ENCODE measurements at places on chromosomes 2 and 18.

DNA sequence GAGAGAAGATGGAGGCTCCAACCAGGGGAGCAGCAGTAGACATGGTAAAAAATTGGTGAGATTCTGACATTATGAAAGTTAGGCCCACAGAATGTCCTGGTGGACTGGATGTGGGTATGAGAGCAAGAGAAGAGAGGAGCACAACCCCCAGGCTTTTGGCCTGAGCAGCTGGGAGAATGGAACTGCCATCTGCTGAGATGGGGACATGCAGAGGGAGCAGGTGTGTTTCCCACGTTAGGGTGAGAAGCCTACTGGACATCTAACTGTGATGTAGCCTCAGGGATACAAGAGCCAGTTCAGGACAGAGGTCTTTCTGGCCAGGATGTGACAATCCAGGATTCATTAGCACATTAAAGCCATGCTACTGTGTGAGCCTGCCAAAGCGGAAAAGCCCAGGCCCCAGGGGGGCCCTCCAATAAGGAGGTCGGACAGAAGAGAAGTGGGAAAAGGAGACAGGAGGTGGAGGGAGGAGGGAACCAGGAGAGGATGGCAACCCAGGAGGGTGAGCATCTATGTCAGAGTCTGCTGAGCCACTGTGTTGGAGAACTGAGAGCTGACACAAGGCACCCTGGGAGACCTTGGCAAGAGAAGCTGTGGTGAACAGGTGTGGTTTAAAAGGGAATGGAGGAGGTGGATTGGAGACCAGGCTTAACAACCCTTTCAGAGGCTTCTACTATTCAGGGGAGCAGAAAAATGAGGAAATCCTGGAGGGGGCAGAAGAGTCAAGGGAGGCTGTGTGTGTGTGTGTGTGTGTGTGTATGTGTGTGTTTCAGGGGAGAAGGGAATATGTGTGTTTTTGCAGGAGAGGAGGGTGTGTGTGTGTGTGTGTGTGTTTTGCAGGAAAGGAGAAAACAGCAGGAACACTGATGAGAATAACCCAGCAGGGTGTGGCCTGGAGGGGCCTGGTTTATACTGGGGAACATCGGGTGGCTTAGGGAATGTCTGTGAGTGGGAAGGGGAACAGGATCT lies 10.5 kb downstream of the CYB5A start:
- no peak for DNase-seq

DNA sequence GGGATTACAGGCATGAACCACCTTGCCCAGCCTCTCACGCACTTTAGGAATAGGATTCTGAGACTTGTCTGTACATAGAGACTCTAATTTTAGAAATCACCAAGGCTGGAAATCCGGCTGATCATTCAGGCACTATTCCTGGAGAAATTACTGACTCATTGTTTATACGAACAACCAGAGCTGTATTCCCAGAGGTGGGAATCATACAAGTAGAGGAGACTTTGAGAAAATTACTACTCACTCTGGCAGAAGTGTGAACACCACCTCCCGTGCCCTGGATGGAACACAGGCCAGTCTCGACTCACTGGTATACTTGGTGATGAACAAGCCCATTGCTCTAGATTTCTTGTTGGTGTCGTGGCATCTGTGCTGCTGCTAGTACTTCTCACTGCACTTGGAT lies 5.8 kb upstream of the ADNP2 start:
- no peak for DNase-seq

GRCh38 chr18:56030060-56030459 lies 442.1 kb upstream of the TCF4 start:
- no peak for DNase-seq

GRCh38 chr2:179237209-179237946 lies 27.3 kb downstream of the SESTD1 start:
- DNase-seq, result no peak

- no peak for DNase-seq
Measured at GRCh38 chr18:46246101-46246500, 141.9 kb downstream of the HAUS1 start.
